ENCODE measurements at places on chromosomes 12 and 14. TPM values are rescaled to one million over a fixed set of nuclear protein-coding genes. Genes with fewer than 3 reads are reported as not detected.

The KRT2 gene
- not detected for total RNA-seq

The TRHDE gene
- 0.13 TPM for total RNA-seq

The KLRB1 gene
- not detected for total RNA-seq

The CHGA gene
- 0.91 TPM for total RNA-seq

All from A549 treated with DMSO at 1 μM for 4 hours (cell line).